ENCODE measurements at places on chromosomes 2 and 18.

DNA sequence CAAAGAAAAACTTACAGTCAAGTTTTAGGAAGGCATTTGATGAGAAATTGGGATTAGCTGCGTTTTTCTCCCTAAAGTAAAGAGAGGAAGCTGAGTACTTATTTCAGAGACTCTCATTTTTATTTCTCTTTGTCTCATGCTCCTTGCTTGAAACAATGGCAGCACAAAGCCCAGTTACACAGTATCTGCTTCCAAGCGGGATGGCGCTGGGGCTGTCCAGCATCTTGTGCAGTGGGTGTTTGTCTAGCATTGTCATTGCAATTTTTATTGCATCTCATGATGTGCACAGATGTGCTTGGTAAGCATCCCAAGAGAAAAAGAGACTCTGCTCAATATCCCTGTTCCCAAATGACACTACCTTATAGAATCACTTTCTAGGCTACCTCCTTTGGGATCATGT is 102.8 kb upstream of the ZNF521 start:
- no peak for DNase-seq

- no peak for DNase-seq
Observed at GRCh38 chr2:206881708-206882410, 57.5 kb upstream of the CPO start.

DNA sequence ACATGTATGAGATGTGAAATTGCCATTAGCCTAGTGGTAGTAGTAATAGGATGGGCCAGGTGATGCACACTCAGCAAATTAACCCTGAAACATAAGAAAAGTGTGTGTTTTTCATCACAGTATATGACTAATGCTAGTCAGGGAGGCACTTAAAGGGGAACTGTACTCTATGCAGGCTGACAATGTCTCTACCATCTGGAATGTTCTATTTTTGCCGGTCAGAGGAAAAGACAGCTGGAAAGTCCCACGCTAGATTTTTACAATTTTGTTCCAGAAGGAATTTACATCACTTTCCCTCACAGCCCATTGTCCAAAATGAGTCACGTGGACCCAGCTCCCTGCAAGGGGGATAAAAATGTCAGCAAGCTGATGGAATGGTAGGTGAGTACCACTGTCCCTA is 746.3 kb upstream of the CHAC2 start:
- no peak for DNase-seq

GRCh38 chr2:218043701-218044109 is 25.3 kb upstream of the RUFY4 start:
- no peak for DNase-seq

All from mucosa of descending colon (tissue), 3 donors.